NCI-H187 (cell line): ENCODE measurements at places on chromosomes 4 and X.

DNA sequence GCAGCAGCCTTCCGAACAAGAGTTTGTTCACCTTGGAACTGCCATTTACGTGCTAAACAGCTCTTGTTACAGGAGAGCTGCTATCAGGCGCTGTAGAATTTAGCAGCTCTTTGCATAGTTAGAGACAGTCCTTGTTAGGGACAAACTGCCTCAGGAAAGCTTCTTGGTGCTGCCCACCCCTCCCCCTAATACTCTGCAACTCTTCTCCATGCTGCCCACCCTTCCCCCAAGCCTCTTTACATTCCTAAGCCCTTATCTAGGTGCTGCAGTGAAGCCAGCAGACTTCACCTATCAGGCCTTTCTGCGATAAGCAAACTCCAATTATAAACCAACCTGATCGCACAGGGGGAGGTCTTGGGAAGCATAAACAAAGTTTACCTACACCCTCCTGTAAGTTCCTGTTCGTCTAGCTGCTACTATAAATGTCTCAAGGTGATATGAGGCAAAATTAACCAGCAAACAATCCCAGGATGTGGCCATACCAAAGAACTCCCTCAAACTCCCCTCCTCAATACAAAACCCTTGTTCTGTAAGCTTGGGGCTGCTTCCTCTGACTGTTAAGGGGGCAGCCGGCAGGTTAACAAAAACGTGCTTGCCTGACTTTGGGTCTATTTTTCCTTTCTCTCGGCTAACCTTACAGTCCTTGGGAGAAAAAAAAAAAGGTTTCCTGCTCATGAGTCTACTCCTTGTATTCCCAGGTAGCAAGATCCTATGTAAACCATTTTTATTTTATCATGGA, 74.0 kb upstream of the GC start:
- no peak for DNase-seq

- no peak for DNase-seq
Measured at GRCh38 chr4:63620271-63620670, 789.0 kb downstream of the TECRL start.

DNA sequence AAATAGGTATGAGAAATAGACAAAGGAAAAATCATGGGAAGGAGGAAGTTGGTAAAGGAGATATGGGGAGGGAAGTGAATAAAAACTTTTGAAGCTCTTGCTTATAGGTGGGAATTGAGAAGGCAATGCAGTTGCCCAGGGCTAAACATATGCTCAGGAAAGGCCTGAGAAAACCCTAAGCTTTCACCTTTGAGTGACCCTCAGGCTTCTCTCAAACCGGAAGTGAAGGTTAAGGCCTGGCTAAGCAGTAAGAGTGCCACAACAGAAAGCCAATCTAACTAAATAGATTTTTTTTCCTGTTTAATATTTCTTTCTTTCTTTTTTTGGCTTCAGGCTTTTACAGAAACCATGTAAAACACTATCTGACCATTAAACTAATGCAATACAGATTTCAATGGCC, 69.5 kb upstream of the GABRA3 start:
- DNase-seq: no peak

- no peak for DNase-seq
Measured at GRCh38 chr4:119604266-119604665, 24.3 kb downstream of the PDE5A start.

DNA sequence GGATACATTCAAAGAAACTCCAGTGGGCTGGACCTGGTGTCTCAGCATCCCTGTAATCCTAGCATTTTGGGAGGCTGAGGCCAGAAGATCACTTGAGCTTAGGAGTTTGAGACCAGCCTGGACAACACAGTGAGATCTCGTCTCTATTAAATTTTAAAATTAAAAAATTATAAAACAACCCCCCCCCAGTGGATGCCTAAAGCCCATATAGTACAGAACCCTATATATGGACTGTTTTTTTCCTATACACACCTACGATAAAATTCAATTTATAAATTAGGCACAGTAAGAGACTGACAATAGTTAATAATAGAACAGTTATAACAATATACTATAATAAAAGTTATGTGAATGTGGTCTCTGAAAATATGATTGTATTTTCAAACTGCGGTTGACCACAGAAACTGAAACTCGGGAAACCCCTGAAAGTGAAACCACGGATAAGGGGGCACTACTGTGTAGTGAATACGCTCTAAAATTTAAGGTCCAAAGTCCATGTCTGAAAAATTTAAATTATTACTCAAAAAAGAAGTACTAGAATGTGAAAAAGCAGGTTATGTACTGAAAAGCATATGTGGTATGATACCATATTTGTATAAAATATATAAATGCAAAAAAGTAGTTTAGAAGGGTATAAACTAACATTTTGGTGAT, 2.0 kb downstream of the SMIM14 start:
- DNase-seq: no peak

GRCh38 chr4:85555206-85555605, 80.3 kb downstream of the ARHGAP24 start:
- no peak for DNase-seq

GRCh38 chr4:83240379-83240875, 44.2 kb downstream of the COQ2 start:
- no peak for DNase-seq

DNA sequence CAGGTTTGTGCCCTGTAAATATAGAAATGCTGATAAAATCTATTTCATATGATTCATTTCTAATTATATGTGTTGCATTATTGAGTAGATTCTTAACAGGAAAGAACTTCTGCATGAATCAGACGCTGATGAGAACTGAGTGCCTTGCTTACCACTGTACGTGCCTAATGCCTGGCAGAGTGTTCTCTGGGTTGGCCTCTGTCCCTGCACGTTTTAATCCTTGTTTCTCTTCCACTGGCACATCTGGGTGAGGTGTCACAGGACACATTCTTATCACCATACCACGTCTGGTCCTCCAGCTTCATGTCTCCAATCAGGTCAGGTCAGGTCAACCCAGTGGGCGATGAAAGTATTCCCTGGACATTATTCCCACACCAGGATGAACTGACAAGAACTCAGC, 53.6 kb downstream of the KLF3 start:
- DNase-seq: no peak

DNA sequence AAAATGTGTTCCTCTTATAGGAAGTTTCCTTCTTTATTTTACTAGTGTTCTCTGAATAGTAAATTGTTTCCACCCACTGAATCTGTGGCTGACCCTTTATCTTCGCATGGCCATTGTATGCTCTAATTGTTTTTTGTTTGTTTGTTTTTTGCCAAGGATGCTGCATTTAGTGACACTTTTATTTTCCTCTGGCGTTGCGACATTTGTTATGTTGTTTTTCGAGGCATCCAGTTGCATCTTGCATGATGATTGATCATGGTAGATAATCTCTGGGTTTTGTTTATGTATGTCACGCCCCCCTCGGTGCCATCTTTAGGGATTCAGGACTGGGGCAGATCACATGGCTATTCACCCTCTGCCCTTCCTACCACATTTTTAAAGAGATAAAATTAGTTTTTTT, 2.2 kb downstream of the NMU start:
- DNase-seq: no peak

DNA sequence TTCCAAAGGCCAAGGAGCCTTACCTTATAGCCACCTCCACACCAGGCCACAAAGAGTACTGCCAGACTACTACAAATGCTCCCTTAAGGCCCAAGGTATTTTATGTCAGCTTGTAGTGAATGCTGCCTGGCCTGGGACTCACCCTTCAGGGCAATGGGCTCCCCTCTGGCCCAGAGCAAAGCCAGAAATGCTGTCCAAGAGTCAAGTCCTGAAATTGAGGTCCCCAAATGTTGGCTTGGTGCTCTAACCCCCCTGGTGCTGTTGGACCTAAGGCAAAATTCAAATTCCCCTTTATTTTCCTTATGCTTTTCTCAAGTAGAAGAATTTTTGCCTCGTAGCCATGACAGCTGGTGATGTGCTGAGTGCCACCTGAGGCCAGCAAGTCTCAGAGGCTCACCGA, 1354.3 kb upstream of the DIAPH2 start:
- no peak for DNase-seq
